ENCODE measurements at places on chromosomes 16 and 17.
A peak's percentile ranks its signal among the peaks of the same experiment; 100 is the strongest.

DNA sequence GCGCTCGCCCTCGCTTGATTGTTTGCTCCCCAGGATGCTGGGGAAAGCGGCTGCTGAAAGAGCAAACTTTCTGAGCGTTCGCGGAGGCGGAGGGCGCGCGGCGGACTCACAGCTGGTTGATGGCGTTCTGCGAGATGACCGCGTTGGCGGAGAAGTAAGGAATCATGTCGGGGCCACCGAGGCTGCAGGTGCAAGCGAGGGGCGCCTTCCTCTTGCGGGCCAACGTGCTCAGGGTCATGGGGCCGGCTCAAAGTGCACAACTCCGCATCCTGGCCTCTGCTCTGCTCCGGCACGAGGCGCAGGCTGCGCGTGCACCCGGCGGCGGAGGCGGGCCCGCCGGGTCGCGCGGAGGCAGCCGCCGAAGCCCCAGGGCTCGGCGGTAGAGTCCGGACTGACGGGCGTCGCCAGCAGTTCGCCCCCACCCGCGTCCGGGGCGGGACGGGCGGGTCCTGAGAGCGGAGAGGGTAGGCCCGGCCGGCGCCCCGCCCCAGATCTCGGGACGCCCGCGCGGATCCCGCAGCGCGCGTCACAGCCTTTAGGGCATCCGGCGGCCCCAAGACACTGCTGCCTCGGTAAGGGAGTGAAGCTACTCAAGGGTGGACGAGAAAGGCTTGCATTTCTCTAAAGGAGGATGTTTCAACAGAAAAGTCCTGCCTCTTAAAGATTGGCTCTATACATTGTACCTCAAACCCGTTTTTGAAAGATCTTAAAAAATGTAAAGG lies 138.5 kb upstream of the CORO6 start:
- peak; percentile 94 for DNase-seq

- DNase-seq = no peak
Observed at GRCh38 chr17:63703029-63703428, 3.1 kb upstream of the LIMD2 start.

DNA sequence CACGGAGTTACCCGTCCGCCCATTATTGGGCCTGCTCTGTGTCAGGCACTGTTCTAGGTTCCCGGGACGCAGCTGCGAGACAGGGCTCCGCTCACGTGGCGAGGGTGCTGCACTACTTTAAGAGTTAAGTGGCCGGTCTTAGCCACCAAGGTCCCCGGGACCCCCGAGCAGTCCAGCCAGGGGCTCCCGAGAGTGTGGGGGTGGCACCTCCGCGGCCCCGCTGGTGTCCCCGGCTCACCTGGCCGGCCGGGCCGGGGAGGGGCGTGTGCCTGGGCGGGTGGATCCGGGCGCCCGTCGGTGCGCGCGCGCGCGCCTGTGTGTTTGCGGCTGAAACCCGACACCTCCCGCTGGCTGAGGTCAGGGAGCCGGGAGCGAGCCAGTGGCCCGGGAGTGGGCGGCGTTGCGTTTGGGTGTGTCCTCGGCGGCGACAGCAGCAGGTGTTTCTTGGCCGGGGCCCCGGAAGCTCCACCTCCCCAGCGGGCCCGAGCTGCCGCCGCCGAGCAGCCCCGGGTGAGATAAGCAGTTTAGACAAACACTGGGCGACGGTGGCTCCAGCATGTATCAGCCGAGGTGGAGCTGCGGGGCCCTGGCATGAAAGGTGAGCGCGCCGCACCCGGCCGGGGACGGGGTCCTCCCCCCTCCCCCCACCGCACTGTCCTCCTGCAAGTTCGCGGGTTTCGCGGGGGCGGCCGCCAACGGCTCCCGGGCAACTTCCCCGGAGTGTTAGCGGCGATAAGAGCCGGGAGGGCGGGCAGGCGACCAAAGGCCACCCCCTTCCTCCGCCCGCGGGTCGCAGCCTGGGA lies at the start of gene GSE1:
Gene GSE1, plus strand, starts transcription at position 522 of the 803 bp plus-strand sequence. Its CDS starts 70 bp downstream, at position 592.
- DNase-seq = peak; percentile 80

- no peak for DNase-seq
Observed at GRCh38 chr17:27423651-27424050, 32.6 kb upstream of the KSR1 start.

GRCh38 chr16:71894229-71894920 lies 956 bp upstream of the IST1 start:
- peak; percentile 50 for DNase-seq

- no peak for DNase-seq
Observed at GRCh38 chr16:26787924-26788323, 278.8 kb upstream of the C16orf82 start.

DNA sequence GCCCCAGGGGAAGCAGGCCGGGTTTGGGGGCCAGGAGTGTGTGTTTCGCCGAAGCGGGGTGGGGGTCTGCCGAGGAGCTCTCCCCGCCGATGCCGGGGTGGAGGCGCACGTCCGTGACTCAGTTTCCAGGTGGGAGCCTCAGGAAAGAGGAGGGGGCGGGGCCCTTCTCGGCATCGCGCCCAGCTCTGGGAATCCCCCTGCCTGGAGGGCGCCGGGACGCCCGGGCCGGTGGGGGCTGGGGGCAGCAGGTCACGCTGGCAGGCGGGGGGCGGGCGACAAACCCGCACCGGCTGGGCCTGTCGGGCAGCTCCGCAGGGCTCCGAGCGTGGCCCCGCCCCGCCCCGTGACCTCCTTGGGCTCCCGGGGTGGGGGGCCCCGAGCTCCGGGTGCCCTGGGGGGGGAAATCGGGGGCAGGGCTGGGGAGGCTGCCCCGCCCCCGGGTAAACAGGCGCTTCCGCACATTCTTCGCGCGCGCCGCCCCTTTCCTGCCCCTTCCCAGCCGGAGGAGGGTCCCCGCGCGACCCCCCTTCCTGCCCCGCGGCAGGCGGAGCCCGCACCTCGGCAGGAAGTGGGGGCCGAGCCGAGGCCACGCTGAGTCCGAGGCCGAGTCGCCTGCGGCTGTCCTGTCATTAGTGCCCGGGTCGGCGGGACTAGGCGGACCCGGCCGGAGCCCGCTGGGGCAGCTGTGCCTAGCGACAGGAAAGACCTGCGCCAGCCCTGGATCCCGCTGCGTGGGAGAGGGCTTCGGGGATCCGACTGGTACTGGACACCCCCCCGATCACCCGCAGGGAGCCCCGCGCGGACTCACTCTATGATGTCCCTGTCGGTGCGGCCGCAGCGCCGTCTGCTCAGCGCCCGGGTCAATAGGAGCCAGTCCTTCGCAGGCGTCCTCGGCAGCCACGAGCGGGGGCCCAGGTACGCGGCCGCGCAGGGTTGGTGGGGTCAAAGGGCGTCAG lies 9.3 kb downstream of the RIPOR1 start:
- peak; percentile 52 for DNase-seq

GRCh38 chr17:80443916-80444643 lies 29.1 kb downstream of the ENDOV start:
- no peak for DNase-seq

- no peak for DNase-seq
Observed at GRCh38 chr16:31897283-31897682, 23.7 kb downstream of the ZNF267 start.

- DNase-seq = peak; percentile 17
Observed at GRCh38 chr16:23508589-23509440, 1.5 kb downstream of the GGA2 start.

All from cardiac muscle cell (in vitro differentiated cells and primary cell).